ENCODE measurements at places on chromosomes 2 and 18.

- DNase-seq, result no peak
Measured at GRCh38 chr18:2529154-2529553, 42.2 kb downstream of the METTL4 start.

- no peak for DNase-seq
Measured at GRCh38 chr2:147363181-147363580, 481.6 kb upstream of the ACVR2A start.

DNA sequence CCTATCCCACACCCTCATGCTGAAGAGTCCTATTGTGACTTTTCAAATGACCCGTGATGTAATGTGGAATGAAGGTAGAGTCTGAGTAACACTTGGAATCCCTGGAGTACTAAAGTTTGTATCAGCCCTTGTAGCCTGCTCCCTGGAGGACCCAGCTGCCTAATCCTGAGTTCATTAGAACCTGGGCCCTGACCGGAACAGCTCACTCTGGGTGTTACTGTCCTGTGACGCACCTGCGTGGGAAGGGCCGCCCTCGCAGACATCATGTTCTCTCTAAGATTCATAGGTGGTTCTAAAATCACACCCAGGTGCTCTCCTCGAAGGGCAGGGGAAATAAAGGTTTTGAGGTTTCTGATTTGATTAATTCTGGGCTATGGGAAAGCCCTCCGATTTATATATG lies 62.3 kb downstream of the NCK2 start:
- DNase-seq, result no peak

DNA sequence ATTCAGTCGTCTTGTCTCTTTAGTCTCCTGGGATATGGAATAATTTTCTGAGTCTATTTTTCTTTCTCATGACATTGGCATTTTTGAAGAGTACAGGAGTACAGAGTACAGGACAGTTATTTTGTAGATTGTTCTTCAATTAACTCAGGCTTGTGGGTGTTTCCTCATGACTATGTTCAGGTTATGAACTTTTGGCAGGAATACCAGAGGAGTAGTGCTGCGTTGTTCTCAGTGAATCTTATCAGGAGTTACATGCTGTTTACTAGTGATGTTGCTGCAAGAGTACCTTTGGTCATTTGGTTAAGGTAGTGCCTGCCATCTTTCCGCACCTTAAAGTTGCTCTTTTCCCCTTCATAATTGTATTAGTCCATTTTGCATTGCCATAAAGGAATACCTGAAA lies 41.3 kb upstream of the AGFG1 start:
- DNase-seq, result no peak

DNA sequence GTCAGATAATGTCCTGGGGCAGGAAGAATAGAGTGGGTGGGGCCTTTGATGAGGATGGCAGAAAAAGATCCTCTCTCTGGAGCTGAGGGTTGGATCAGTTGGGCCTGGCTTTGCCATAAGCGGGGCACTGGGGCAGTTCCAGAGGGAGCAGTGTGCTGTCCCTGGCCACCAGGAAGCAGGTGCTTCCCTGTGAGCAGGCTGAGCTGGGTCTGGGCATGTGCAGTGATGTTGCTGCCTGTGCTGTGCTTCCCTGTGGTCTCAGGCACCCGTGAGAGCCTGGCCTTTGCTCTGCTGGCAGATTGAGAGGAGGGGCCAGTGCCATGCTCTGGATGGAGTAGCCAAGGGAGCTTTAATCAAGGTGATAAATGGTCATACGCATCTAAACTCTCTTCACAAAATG lies 14.6 kb upstream of the NPPC start:
- DNase-seq, result no peak

- DNase-seq, result no peak
Measured at GRCh38 chr2:16653083-16653375, 12.6 kb downstream of the CYRIA start.

- DNase-seq, result no peak
Measured at GRCh38 chr2:31886700-31887099, 124.1 kb downstream of the MEMO1 start.

DNA sequence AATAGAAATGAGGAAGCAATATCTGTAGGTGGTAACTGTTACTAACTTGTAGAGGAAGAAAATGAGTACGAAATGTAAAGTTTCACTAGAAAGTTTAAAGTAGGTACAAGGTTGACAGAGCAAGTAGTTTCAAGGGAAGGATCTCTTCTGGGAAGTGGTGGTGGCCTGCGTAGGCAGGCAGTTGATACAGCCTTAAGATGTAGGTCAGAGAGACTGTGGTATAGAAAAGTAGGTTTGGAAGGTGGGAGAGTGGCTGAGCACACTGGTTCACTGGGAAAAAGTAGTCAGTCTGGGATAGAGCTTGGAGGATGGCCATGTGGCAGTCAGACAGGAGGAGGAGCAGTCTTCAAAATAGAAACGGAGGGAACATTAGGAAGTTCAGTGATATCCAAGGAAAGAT lies 23.5 kb downstream of the KDM3A start:
- DNase-seq, result no peak

DNA sequence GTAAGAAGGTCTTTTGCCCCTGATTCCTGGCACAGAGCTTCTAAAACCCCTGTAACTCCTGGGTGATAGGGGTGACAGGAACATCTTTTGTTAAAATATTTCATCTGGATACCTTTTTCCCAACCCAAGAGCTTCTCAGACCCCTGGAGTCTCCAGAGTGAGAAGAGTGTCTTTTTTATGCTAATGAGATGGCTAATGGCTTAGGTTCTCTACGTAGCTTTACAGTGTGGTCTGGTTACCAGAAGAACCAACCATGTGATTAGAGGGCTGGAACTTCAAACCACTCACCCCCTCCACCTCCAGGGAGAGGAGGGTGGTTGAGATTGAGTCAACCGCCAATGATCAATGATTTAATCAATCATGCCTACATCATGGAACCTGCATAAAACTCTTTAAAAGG lies 16.2 kb upstream of the DCC start:
- no peak for DNase-seq

GRCh38 chr2:184113696-184114403 lies 484.5 kb upstream of the ZNF804A start:
- peak; percentile 6 for DNase-seq

- peak; percentile 76 for DNase-seq
Measured at GRCh38 chr2:134917888-134918525, 615 bp upstream of the CCNT2 start.

GRCh38 chr18:32634876-32635431 lies 137.9 kb downstream of the KLHL14 start:
- no peak for DNase-seq

DNA sequence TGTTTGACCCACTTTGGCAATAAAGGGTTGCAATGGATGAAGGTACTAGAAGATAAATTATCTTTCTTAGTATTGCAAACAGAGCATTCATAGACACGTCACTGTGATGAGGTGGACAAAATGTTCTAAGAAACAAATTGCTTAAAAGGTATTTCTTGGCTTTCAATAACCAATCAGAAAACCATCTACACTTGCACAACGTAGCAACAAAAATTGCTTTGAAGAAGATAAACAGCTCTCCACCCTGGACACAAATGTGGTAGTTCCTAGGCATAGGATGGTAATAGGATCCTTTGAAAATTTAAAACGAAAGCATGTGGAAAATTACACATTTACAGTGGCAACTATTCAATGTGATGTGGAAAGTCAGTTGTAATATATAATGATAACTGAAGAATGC lies 439.9 kb upstream of the ETAA1 start:
- DNase-seq, result no peak

DNA sequence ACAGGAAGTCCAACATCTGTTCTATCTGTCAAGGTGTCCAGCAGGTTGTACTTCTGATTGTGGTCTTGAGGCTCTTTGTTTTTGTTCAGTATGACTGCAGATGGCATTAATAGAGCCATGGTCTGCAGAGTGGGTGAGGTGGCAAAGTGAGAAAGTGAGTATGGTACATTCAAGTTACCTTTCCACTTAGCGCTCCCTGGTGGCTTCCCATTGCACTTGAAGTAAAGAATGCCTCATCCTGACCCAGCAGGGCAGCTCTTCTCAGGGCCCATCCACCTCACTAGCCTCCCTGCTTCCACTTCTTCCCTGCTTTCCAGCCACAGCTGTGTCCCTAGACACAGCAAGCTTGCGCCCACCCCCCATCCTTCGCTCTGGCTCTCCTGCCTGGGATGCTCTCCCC lies 148.0 kb upstream of the ALPP start:
- no peak for DNase-seq

DNA sequence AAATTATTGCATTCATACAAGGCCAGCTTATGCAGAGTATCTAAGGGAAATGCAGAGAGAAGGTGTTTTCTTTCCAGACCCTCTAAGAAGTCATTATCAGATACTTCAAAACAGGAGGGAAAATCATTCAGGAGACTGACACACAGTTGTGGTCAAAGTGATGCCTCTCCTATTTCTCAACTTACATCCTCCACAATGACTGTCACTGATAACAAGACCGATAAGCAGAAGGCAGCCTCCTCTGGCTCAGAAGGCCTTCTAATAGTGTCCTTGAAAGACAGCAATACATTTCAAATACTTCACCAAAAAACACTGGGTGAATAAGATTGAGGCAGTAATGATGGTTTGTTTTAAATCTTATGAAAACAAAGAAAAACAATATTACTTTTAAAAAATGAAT lies 199.7 kb downstream of the PIEZO2 start:
- no peak for DNase-seq

DNA sequence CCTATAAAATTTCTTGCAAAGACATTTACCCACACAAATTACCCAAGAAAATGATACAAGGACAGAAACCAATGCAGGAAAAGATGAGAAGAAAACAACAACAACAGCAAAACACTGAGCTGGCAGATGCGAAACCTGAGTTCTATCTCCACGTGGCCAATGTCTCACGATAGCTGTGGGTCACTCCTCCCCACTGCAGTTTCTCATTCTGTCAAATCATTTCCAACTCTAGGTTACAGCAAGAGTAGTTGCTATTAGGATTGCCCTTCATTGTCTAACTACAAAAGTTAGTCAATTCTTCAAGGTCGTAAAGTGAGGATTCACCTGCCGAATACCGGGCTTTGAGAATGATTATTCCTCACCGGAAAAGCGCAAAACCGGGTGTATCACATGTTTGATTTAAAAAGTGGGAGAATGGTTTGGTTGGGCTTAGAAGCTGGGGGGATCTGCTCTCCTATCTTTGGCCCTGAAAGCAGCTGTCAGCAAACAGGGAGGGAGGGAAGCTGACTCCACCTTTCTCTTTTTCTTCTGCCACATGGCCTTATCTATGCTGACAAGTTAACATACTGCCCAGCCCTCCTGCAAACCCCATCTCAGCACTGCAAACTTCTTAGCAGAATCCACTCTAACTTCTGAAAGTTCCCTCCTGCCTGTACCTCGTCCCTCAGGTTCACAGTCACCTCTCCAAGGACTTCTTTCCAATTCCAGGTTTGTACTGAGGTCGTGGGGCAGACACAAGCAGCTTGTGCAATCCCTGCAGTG lies 473.0 kb downstream of the SOX11 start:
- no peak for DNase-seq

- DNase-seq, result no peak
Measured at GRCh38 chr18:23205980-23206379, 70.7 kb downstream of the CABLES1 start.

GRCh38 chr18:25557011-25557410 lies 205.0 kb upstream of the ZNF521 start:
- DNase-seq, result no peak

DNA sequence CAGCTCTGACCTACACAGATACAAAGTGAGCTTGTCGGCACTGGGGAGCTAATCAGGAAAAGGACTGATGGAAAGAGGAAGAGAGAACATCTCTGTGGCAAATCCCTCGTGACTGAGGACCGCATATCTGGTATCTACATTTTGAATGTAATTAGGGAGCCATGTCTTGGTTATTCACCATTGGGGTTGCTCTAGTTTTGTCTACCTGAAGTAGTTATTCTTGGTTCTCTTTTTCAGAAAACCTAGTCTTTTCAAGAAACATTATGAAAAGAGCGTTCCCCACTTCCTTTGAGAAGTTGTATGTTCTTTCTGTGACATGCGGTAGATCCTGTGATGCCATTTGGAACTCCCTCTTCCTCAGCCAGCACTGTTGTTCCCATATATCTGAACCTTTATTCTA lies 104.4 kb downstream of the DOCK10 start:
- no peak for DNase-seq

DNA sequence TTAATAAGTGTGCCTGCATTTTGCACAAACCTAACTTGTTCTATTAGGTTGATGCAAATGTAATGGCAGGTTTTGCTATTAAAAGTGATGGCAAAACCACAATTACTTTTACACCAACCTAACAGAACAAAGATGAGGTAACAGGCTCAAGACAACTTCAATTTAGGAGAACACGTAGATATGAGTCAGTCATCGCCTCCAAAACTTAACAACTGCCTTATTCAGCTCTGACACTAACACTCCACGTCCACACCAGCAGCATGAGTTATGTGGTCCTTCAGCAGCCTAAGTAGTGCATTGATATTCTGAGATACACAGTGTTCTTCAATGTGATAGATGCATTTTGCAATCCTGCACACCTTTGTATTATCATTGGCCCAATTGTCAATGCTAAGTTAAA lies 1175.1 kb upstream of the ACVR2A start:
- DNase-seq, result no peak

- no peak for DNase-seq
Measured at GRCh38 chr2:161138429-161138828, 21.8 kb upstream of the TANK start.

GRCh38 chr2:160478660-160479059 lies 14.9 kb downstream of the RBMS1 start:
- DNase-seq, result no peak

DNA sequence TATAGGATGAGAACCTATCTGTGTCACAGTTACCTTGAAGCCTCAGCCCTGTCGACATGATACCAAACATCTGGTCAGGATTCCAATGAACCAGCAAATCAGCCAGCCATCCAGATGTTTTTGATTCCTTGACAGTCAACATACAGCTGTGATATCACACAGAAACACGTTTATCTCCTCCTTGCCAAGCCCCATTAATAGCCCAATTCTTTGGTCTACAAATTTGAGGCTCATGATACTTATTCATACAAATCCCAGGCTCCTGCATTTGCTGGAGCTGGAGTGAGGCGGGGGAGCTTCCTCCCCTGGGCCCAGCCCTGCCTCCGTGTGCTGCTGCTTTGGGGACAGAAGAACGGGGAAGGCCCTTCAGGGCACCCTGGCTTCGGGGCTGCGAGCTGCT lies 611.6 kb upstream of the SALL3 start:
- DNase-seq, result no peak

GRCh38 chr2:237223201-237223861 lies 137.6 kb downstream of the COPS8 start:
- peak; percentile 97 for DNase-seq

GRCh38 chr2:239806758-239807434 lies 218.2 kb downstream of the NDUFA10 start:
- no peak for DNase-seq

GRCh38 chr2:239790721-239791120 lies 234.4 kb downstream of the NDUFA10 start:
- no peak for DNase-seq

DNA sequence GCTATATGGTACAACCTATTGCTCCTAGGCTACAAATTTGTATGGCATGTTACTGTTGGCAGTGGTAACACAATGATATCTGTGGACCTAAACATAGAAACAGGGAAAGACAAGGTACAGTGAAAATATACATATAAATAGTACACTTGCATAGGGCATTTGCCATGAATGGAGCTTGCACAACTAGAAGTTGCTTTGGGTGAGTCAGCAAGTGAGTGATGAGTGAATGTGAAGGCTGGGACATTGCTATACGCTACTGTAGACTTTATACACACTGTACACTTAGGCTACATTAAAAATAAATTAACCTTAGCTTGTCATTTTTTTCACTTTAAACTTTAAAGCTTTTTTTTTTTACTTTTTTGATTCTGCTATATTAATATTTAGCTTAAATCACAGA lies 500.0 kb upstream of the SETBP1 start:
- no peak for DNase-seq
